ENCODE measurements at places on chromosomes 3 and 15.

- no peak overlapping the region for H3K27ac ChIP-seq
- DNase-seq: no peak
- H3K36me3 ChIP-seq: no peaks in the 10 kb centered on the region
- H3K27me3 ChIP-seq: no peaks in the 10 kb centered on the region
- no peaks in the 10 kb centered on the region for H3K4me1 ChIP-seq
Observed at GRCh38 chr15:41865490-41866055, 26.9 kb downstream of the PLA2G4B start.

DNA sequence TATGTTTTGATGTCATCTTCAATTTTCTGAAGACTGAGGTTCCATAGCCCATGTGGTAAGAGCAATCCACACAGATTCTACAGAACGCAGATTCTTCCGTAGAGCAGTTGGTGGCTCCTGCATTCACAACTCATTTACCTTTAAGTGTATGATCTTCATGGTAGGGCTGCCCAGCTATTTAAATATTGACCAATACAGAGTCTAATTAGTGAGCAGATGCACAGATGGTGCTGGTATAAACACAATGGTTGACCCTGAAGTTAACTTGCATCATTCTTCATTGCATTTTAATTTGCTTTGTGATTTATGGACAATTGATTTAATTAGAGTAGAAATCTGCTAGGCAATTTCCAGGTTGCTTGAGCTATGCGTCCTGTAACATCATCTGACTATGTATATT, 269.2 kb downstream of the SQOR start:
- H3K4me1 ChIP-seq: no peaks in the 10 kb centered on the region
- no peak overlapping the region for H3K4me3 ChIP-seq
- no peak overlapping the region for H3K27ac ChIP-seq
- DNase-seq: no peak

DNA sequence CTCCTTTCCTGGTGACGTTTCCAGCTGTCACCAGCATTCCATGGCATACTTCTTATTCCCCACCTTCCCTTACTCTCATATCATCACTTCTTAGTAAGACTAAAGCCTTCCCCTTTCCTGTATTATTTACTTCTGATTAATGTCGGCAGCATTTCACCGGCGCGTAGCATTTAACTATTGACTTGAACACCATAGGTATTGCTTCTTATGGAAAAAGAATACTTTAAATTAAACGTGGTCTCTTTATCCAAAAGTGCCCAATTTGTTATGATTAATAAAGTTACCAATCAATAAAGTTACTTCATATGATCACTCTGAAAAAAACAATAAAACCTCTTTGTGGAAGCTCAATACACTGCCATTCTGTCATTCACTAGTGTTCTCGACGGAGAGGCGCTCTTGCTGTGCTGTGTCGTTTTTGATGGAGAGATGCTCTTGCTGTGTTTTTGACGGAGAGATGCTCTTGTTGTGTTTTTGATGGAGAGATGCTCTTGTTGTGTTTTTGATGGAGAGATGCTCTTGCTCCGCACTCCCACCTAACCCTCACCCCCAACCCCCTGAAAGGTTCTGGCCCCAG, 165.0 kb downstream of the XXYLT1 start:
- no peaks in the 10 kb centered on the region for H3K36me3 ChIP-seq
- H3K4me3 ChIP-seq: peak overlapping the region; percentile 50
- peaks cover 11% of the 10 kb centered on the region for H3K4me1 ChIP-seq
- H3K27me3 ChIP-seq: no peaks in the 10 kb centered on the region

- H3K4me1 ChIP-seq: no peaks in the 10 kb centered on the region
- no peak for DNase-seq
- H3K27me3 ChIP-seq: no peaks in the 10 kb centered on the region
- H3K4me3 ChIP-seq: no peak overlapping the region
Observed at GRCh38 chr3:162938083-162938482, 1441.5 kb downstream of the OTOL1 start.

- no peak for DNase-seq
- no peaks in the 10 kb centered on the region for H3K4me1 ChIP-seq
- no peaks in the 10 kb centered on the region for H3K36me3 ChIP-seq
- H3K27me3 ChIP-seq: no peaks in the 10 kb centered on the region
Observed at GRCh38 chr3:46797486-46797885, 65.8 kb downstream of the MYL3 start.

GRCh38 chr3:89411201-89411600, 303.8 kb downstream of the EPHA3 start:
- H3K27me3 ChIP-seq: no peaks in the 10 kb centered on the region
- no peaks in the 10 kb centered on the region for H3K4me1 ChIP-seq
- no peaks in the 10 kb centered on the region for H3K36me3 ChIP-seq
- no peak overlapping the region for H3K27ac ChIP-seq
- no peak overlapping the region for H3K4me3 ChIP-seq

- H3K4me3 ChIP-seq: no peak overlapping the region
- no peaks in the 10 kb centered on the region for H3K36me3 ChIP-seq
- DNase-seq: no peak
- no peak overlapping the region for H3K27ac ChIP-seq
Observed at GRCh38 chr15:70203981-70204560, 106.4 kb upstream of the TLE3 start.

DNA sequence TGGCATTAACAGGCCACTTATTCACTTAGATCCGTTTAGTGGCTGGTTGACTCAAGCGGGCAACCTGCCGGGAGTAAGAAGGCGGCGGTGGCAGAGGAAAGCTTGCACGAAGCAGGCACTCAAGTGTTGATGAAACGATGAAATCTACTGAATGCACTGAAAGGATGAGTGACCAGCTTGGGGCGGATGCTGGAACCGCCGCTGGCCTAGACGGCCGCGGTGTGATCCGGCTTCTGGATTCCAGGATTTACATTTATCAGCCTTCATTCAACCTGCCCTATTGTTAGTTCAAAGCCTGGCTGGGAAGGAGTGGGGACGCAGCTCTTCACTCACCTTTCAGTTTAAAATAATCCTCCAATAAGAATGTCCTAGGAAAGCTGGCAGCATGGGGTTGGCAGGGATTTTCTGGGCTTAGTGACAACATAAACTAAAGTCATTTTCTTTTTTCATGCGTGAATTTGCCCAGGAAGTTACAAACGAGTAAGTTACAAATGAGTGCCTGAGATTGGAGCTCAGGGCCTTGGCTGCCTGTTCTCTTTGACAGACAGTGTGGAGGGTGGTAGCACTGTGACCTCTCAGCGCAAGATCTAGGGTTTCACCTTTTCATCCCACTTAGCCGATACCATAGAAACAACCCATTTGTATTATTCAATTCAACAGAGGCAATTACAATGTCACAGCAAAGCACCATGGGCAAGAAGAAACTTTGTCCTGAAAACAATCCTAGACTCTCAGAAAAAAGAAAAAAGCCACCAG, 1.1 kb upstream of the PLCH1 start:
- H3K4me3 ChIP-seq: peak overlapping the region; percentile 80
- H3K27me3 ChIP-seq: peaks cover 3% of the 10 kb centered on the region
- H3K27ac ChIP-seq: no peak overlapping the region

- no peaks in the 10 kb centered on the region for H3K27me3 ChIP-seq
- no peak overlapping the region for H3K4me3 ChIP-seq
- DNase-seq: no peak
- peaks cover 4% of the 10 kb centered on the region for H3K4me1 ChIP-seq
- H3K36me3 ChIP-seq: no peaks in the 10 kb centered on the region
Observed at GRCh38 chr15:78685159-78685921, 44.3 kb upstream of the CHRNB4 start.

DNA sequence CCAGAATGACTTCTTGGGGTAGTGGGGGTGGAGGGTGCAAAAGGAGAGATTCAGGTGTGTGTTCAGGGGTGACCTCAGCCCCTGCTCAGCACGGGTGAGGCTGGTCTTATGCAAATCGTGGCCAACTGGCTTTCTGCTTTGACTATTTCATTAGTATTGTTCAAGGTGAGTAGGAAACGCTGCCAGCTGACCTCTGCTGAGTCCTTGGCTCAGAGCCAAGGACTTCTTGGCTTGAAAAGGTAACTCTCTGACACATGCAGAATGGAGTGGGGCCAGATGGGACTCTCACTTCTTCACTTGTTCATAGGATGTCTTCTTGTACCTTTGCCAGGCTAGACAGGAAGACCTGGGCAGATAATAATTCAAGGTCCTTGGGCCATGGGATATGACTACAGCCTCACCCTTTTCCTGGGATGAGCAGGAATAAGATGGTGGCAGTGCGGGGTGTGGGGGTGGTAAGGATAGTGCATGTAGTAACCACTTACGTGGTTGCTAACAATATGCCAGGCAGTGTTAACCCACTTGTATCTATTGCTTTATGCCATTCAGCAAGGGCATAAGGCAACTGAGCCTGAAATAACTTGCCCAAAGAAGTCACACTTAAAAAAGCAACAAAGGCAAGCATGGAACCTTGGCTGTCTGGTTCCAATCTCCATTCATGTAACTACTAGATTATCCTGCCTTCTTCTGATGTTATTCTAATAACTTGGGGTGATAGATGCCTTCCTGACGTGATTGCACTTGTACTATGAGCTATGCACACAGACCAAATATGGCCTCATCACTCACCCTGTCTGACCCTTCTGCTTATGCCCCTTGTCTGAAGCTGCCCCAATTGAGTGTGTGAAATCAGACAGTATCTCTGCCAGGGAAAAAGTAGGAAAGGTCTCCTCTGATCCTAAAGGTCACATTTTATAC, 193.1 kb downstream of the NR1D2 start:
- H3K27ac ChIP-seq: peak overlapping the region; percentile 74
- no peaks in the 10 kb centered on the region for H3K27me3 ChIP-seq
- no peak overlapping the region for H3K4me3 ChIP-seq
- DNase-seq: no peak

DNA sequence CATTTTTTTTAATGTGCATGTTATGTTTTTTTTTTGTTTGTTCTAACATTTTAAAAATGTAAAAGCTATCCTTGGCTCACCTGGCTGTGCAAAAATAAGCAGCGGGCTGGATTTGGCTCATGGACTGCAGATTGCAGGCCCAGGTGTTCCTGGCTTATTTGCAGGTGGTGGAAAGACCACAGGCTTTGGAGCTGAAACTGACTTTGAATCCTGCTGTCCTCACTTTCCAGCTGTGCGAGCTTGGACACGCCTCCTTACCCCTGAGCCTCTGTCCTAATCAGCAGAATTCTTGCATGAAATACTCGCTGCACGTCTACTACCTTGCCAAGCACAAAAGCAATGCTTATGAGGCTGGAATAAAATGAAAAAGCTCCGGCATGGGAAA, 188.7 kb upstream of the TPM1 start:
- DNase-seq: no peak
- no peaks in the 10 kb centered on the region for H3K36me3 ChIP-seq
- peaks cover 4% of the 10 kb centered on the region for H3K27me3 ChIP-seq
- H3K4me1 ChIP-seq: no peaks in the 10 kb centered on the region
- H3K4me3 ChIP-seq: no peak overlapping the region
- no peak overlapping the region for H3K27ac ChIP-seq

- no peak for DNase-seq
- no peaks in the 10 kb centered on the region for H3K27me3 ChIP-seq
- H3K27ac ChIP-seq: no peak overlapping the region
Observed at GRCh38 chr3:112074616-112075497, 11.3 kb upstream of the C3orf52 start.

DNA sequence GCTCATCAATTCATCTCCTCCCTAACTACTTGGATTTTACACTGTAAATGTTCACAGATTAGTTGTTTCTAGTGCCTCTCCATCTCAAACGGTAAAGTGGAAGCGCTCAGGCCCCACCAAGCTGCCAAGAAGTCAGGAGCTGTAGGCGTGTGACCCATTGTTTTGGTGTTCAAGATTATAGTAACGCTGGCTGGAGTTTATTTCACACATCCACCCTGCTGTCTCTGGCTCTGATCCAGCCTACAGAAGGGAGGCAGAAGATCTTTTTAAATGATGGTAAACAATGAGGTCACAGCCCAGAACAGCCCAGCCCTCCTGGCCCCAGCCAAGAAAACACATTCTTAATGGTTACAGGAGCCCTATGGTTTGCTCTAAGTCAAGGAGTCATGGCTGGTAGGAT, 25.7 kb upstream of the GALNT15 start:
- H3K36me3 ChIP-seq: no peaks in the 10 kb centered on the region
- no peaks in the 10 kb centered on the region for H3K27me3 ChIP-seq
- peak overlapping the region; percentile 75 for H3K27ac ChIP-seq
- H3K4me1 ChIP-seq: peaks cover 43% of the 10 kb centered on the region
- peak; percentile 69 for DNase-seq

- no peaks in the 10 kb centered on the region for H3K36me3 ChIP-seq
- H3K27me3 ChIP-seq: no peaks in the 10 kb centered on the region
- DNase-seq: no peak
- H3K4me3 ChIP-seq: no peak overlapping the region
Observed at GRCh38 chr3:59515966-59516365, 466.1 kb upstream of the CFAP20DC start.

- H3K36me3 ChIP-seq: no peaks in the 10 kb centered on the region
- peak overlapping the region; percentile 36 for H3K4me3 ChIP-seq
Observed at GRCh38 chr3:194768586-194768985, 82.9 kb downstream of the FAM43A start.

DNA sequence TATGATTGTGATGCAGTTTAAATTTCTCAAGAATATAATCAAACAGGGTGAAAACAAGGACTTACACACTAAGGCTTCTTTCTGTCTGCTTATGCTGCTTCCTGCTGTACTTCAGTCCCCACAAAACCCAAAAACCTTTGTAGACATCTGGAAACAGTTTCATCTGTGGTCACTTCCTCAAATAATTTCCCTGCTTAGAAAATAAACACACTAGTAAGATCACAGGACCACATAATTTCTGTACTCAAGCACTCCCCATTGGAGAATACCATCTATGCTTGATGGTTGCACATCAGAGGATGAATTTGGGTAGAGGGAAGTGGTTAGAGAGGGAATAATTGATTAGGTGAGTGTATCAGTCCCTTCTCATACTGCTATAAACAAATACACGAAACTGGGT, 266.2 kb downstream of the LSAMP start:
- H3K4me3 ChIP-seq: no peak overlapping the region
- no peaks in the 10 kb centered on the region for H3K27me3 ChIP-seq
- H3K4me1 ChIP-seq: no peaks in the 10 kb centered on the region
- no peaks in the 10 kb centered on the region for H3K36me3 ChIP-seq
- H3K27ac ChIP-seq: no peak overlapping the region

DNA sequence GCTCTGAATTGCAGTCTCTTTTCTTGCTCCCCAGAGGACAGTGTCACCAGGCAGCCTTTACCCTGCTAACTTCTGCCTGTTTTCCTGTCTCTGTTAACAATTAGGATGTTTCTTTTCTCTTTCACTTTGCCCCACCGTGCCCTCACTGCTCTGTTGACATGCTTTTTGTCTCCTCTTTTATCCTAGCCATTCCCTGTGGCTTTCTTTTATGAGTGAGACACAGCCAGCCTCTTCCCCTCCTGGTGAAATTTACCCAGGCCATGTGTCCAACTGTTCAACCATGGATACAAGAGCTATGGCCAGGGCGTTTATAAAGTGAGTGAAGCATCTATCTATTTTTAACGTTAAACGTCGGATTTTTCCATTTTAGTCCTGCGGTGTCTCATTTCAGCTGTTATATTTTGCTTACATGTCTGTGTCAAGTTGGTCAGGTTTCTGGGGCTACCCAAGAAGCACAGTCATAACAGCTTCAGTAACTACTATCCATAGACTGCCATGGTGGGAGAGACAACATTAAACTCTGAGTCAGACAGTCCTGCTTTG, 443.2 kb upstream of the AZI2 start:
- no peaks in the 10 kb centered on the region for H3K36me3 ChIP-seq
- H3K27me3 ChIP-seq: no peaks in the 10 kb centered on the region

Data from psoas muscle (tissue), 8 donors.